ENCODE measurements at places on chromosomes 12 and 14.

GRCh38 chr12:100393200-100393599, 36.3 kb downstream of the SLC17A8 start:
- no peak for DNase-seq

- no peak for DNase-seq
Observed at GRCh38 chr12:29742646-29743045, 41.1 kb downstream of the TMTC1 start.

DNA sequence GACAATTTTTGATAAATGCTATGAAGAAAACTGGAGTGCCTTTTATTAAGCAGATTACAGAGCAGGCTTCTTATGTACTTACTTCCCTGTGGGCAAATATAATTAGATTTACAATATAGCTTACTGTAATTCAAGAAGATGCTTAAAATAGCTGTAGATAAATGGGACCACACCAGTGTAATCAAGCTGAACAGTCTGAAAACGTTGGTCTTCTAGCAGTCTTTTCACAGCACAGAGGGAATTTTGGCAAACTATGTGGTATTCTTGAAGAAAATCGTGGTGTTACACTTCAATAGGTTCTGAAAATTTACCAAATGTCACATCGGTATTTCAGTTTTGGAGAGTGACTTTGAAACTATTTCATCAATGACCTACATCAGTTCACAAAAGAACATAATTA, 47.7 kb downstream of the SLC16A7 start:
- no peak for DNase-seq

DNA sequence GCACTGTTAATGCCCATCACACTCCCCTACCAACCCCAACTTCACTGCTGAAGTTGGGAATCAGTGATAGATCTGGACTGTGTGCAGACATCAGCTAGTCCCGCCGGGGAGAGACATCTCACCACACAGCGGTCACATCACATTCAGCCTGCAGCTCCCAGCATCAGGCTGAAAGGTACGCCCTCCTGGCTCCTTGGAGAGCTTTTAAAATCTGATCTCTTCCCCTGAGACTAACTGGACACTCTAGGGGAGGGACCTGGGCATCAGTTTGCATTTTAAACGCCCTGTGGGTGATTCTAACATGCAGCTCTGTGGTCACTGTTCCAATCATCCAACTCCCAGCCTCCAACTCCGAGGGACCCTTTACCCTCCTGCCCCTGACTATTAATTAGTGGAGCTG, 58.4 kb downstream of the CCDC85C start:
- no peak for DNase-seq

- no peak for DNase-seq
Observed at GRCh38 chr12:85798122-85798521, 38.1 kb downstream of the RASSF9 start.

DNA sequence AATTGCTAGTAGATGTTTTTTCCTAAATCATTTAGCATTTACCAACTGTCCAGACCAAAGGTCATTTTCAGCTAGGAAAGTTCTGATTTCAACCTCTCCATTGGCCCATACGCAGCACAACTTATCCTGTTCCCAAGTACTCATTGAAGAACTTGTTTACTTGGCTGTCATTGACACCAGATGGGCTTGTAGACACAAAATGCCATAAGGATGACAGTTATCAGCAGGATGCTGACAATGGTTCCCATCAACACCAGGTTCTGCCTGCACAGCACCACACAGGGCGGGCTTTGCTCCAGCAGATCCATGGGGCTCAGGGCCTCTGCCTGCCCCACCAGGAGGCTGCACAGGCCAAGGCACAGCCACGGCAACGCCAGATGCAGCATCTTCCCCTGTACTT, 36.5 kb upstream of the TMPRSS12 start:
- DNase-seq = peak; percentile 36

DNA sequence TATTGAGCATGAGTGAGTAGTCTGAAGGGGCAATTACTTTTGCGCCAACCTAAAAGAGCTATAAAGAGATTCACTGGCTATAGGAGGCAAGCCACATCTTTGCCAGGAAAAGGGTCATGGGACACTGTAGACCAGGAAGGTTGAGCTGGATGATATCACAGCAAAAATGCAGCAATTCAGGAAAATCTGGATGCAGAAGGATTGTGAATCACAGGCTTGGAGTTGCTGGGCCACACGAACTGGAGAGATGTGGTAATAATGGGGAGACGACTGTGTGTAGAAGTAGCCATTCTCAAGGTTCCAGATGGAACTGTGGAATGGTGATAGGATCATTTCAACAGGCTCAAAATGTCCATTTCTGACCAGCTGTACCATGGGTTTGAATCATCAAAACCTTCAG, 151.4 kb upstream of the DAAM1 start:
- no peak for DNase-seq

DNA sequence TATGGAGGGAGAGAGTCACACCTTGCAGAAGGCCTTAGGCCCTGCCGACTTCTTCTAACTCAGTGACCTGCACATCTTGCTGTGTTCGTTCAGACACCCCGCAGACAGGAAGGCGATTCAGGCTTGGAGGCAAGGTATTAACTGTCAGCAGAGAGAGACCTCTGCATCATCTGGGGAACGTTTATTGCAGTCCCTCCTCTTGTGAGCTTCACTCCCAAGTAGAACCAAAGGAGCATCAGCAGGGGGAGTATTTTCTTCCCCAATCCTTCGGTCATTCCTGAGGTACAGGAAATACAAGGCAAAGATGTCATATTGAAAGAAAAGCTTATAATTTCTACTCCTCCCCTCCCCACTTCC, 217.9 kb downstream of the CRADD start:
- DNase-seq = peak; percentile 78

DNA sequence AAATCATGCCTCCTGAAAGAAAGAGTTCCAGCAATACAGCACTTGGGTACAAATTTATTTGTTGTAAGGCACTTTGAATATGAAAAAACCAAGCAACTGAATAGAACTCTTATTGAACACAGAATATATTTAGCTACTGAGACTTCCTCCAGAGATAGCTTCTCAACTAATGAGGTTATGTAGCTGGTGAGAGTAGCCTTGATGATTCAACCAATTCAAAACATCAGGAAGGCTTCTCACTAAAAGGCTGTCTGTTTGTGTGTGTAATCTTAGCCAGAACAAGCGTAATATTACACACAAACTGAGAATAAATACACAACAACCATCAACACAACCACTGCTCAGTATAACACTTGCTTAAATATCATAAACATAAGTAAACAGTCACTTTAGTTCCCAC, 20.4 kb downstream of the EIF2B2 start:
- no peak for DNase-seq

GRCh38 chr14:103527408-103528145, 1.4 kb upstream of the TRMT61A start:
- peak; percentile 38 for DNase-seq

- DNase-seq = peak; percentile 81
Observed at GRCh38 chr14:54805445-54806322, 96.9 kb downstream of the GCH1 start.

DNA sequence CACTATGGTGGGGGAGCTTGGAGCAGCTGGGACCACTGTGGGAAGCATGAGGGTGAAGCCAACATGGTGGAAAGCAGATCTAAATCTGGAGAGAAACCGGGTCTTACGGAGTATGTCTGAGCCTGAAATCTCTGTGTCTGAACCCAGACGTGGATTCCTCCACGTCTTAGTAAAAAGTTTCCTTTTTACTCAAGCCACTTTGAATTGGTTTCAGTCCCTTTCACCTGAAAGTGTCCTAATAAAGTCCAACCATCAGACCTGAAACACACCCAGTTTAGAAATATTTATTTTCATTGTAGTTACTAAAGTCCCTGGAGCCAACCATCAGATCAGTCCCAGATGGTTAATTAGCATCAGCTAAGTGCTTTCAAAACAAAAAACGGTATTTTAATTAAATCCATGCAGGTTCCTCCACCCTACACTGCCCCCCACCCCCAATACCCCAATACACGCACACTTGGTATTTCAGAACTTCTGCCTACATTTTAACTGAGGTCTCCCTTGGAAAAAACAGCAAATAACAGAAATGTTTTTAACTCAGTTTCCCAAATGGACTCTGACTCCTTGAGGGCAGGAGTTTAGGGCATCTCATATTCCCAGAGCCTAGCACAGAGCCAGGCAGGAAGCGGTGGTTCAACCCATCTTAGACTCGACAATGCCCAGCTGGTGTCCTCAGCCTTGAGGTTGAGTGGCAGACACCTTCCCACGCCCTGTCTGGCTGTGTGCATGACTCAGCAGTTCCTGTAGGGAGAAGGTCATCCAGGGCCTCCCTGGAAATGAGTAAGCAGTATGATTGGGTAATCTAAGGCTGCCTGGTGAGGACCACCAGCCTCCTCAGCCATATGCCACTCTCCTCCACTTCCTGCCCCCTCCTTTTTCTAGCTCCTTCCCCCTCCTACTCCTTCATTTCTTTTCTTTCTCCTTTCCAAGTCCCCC, 175.8 kb downstream of the TTC8 start:
- DNase-seq = peak; percentile 99

- no peak for DNase-seq
Observed at GRCh38 chr12:102033991-102034745, 27.6 kb downstream of the WASHC3 start.

DNA sequence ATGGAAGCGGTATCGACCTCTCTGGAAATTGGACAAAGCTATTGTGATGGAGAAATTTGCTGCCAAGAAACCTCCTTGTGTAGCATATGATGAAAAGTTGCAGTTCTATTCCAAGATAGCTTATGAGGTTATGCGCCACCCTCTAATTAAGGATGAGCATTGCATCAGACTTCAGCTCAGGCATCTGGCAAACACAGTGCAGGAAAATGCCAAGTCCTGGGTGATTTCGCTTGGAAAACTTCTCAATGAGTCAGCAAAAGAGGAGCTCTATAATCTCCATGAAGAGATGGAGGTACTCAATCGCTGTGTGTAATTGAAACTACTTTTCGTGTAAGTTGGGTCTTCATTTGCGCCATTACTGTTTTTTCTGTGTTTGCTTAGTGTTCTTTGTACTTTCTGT, 51.2 kb downstream of the DNAH10 start:
- DNase-seq = peak; percentile 50

- no peak for DNase-seq
Observed at GRCh38 chr12:131074221-131075083, 120.7 kb downstream of the ADGRD1 start.

- no peak for DNase-seq
Observed at GRCh38 chr14:90665321-90666000, 150.8 kb downstream of the TTC7B start.

DNA sequence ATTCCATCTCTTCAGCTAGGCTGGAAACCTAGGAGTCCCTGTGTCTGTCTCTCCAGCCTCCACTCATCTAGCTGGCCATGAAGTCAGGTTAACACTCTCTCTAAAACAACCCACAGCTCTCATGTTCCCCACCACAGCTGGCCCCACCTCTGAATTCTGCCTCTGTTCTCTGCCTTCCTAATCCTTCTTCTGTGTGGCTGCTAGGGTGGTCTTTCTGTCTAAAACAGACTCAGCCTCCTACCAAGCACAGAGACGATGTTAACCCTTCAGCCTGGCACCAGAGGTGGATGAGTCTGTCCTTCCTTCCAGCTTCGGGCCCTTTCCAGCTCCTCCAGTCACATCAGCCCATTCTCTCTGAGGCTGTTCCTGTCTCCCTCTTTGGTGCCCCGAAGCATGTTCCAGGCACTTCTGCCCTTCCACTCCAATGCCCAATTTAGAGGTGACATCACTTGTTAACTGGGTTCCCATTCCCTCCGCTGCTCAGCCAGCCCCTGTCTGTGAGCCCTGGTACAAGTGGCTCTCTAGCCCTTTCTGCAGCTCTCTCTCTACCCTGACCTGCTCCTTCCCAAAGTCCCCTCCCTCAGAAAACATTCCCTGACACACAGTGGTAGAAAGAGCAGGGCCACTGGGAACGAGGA, 9.1 kb downstream of the FIGNL2 start:
- no peak for DNase-seq

- DNase-seq = no peak
Observed at GRCh38 chr14:32697114-32697513, 241.6 kb upstream of the NPAS3 start.

DNA sequence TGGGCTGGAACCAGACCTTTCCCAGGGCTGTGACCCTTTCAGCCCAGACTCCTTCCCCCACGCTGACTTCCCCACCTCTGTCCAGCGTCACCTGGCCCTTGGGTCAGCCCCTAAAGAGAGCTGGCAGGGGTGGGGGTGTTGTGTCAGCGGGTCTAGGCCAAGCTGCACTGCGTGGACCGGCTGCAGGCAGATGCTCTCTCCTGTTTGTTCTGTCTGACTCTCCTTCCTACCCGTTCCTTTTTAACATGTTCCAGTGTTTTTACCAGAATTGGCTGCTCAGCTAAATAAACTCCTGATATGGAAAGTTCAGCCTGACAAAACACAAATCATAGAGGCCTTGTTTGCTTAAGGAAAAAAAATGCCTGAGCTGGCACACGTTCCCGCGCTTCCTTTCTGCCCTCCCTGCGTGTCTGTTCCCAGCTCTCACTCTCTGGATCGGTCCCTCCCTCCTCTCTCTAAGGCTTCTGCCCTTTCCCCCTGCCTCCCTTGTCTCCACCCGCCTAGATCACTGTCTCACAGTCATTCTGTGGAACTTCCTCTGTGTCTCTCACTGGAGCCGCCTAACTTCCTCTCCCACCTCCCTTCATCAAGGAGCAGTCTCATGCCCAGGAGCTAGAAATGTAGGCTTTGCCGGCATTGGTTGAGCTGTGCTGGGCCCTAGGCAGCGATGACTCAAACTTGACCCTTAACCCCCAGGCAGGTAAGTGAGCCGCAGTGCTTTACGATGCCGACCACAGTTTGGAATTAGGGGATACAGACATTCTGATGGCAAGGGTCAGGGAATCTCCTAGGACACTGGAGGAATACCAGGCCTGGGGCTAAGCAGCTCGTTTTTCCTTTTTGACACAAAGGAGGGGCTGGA, 15.5 kb upstream of the MLXIP start:
- DNase-seq = peak; percentile 95

GRCh38 chr12:3835914-3836313, 37.3 kb downstream of the PARP11 start:
- DNase-seq = no peak

GRCh38 chr14:26855077-26855753, 257.4 kb upstream of the NOVA1 start:
- no peak for DNase-seq

DNA sequence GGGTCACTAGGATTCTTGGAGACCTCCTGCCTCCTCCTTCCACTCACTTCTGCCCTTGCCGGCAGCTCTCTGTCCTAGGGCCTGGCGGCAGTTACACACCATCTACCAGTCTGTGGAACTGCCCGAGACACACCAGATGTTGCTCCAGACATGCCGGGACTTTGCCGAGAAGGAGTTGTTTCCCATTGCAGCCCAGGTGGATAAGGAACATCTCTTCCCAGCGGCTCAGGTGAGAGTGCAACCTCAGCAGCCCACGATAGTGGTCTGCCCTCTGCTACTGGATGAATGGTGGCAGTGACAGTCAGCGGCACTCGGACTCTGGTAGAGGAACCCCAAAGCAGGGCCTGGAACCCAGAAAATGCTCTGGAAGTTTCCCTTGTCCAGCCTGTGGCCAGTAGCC, 1.3 kb downstream of the ACADS start:
- no peak for DNase-seq

GRCh38 chr12:7108796-7109571, at the start of gene C1RL:
C1RL (minus strand) TSS chr12:7109214; CDS start chr12:7109180, 34 bp downstream.
- peak; percentile 86 for DNase-seq

GRCh38 chr12:113670742-113671141, 199.1 kb upstream of the LHX5 start:
- no peak for DNase-seq

GRCh38 chr12:118922405-118922804, 58.9 kb upstream of the SRRM4 start:
- DNase-seq = no peak

- no peak for DNase-seq
Observed at GRCh38 chr14:34104489-34105397, 153.9 kb upstream of the EGLN3 start.

All from EH (cell line).